PC-9 (cell line): ENCODE measurements at places on chromosomes 2 and 18. TPM values are rescaled to one million over a fixed set of nuclear protein-coding genes. Genes with fewer than 3 reads are reported as not detected.

CREB1 gene
- 36.1 and 42.2 TPM in 2 replicates for total RNA-seq

SOX11 gene
- not detected in 2 replicates for total RNA-seq

MSTN gene
- total RNA-seq = not detected in 2 replicates

PKDCC gene
- total RNA-seq = 3.9 and 5.5 TPM in 2 replicates

DSG1 gene
- not detected in 2 replicates for total RNA-seq

ABCG5 gene
- not detected in 2 replicates for total RNA-seq

ASAP2 gene
- total RNA-seq = 60.3 and 66.8 TPM in 2 replicates

SEC11C gene
- total RNA-seq = 15.7 and 15.8 TPM in 2 replicates

DNA sequence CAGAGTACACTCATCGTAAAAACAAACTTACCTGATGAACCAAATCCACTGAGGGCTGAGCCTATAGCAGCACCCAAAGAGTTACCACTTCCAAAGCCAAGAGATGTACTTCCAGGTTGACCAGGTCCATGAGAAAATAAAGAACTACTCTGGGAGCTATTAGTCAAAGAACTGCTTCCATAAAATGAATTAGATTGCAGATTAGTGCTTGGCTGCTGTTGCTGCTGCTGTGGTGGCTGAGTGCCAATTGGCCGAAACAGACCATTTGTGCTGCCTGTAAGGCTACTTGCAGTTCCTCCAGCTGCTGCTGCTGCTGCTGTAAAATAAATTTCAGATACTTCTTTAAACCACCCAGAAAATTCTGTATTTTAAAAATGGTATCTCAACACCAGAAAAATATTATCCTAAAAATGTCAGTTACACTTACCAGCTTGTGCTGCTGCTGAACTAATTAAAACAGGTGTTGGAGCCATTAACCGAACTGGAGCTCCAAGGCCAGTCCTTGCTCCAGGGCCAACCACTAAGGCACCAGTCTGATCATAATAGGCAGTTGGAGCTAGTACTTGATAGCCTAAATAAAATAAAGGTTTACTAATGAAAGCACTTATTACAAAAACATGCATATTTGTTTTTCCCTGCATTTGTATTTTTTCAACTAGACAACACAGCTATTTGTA is 58.1 kb upstream of the SDC1 start:
- no peak for DNase-seq
- peaks cover under 1% of the 10 kb centered on the region; the same call in 1 of the 2 replicates for H3K4me1 ChIP-seq
- peaks cover 65% of the 10 kb centered on the region for H3K36me3 ChIP-seq
- H3K27ac ChIP-seq = no peak overlapping the region
- H3K4me3 ChIP-seq = no peak overlapping the region

- no peak overlapping the region for H3K4me3 ChIP-seq
- peaks cover 10% of the 10 kb centered on the region for H3K4me1 ChIP-seq
- no peak overlapping the region for H3K27ac ChIP-seq
- DNase-seq = no peak
- no peaks in the 10 kb centered on the region for H3K36me3 ChIP-seq
Measured at GRCh38 chr2:113342650-113343049, 63.9 kb upstream of the PAX8 start.

GRCh38 chr2:226439337-226439736 is 360.3 kb downstream of the IRS1 start:
- no peak for DNase-seq
- H3K27ac ChIP-seq = no peak overlapping the region
- H3K4me1 ChIP-seq = no peaks in the 10 kb centered on the region
- H3K27me3 ChIP-seq = no peaks in the 10 kb centered on the region
- H3K36me3 ChIP-seq = no peaks in the 10 kb centered on the region

DNA sequence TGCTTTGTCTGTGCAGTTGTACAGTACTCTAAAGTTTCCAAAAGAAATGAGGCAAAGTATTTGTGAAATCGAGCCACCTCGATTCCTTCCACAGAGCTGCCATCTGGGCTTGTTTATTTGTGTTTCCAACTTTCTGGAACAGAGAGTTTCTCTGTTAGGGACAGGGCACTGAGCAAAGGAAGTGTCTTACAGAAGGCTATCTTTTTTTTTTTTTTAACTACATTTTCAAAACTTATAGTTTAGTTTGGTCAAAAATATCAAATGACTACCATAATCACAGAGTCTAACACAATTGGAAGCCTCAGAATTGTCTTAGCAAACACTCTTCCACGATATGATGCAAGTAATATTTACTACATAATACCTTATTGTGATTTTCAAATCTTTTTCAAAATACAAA is 796 bp downstream of the RFTN2 start:
- no peak for DNase-seq
- H3K4me1 ChIP-seq = no peaks in the 10 kb centered on the region

GRCh38 chr2:114729026-114729425 is 286.6 kb downstream of the DPP10 start:
- H3K27me3 ChIP-seq = no peaks in the 10 kb centered on the region
- DNase-seq = no peak
- no peak overlapping the region for H3K4me3 ChIP-seq

DNA sequence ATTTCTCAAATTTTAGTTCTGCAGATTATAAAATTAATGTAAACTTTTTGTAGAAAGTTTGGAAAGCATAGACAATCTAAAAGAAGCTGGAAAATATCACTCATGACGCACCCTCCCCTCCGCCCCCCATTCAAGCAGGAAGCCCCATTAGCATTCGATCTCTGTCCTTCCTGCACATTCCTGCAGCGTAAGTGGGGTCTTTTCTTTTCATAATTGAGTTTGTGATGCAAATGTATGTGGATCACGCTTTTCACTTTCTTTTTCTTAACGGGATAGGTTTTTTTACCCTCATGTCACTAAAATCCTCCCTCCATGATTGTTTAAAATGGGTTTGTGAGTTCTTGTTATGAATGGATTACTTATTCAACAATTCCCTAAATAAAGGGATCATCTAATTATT is 181.7 kb upstream of the HDAC4 start:
- DNase-seq = no peak
- no peak overlapping the region for H3K4me3 ChIP-seq
- H3K4me1 ChIP-seq = no peaks in the 10 kb centered on the region
- no peak overlapping the region for H3K27ac ChIP-seq

GRCh38 chr2:231300020-231300721 is 95.3 kb upstream of the B3GNT7 start:
- no peaks in the 10 kb centered on the region for H3K36me3 ChIP-seq
- peak; percentile 96 for DNase-seq
- peak overlapping the region; percentile 78 for H3K27ac ChIP-seq
- peaks cover 34% of the 10 kb centered on the region for H3K4me1 ChIP-seq
- no peaks in the 10 kb centered on the region for H3K27me3 ChIP-seq
- H3K4me3 ChIP-seq = no peak overlapping the region

DNA sequence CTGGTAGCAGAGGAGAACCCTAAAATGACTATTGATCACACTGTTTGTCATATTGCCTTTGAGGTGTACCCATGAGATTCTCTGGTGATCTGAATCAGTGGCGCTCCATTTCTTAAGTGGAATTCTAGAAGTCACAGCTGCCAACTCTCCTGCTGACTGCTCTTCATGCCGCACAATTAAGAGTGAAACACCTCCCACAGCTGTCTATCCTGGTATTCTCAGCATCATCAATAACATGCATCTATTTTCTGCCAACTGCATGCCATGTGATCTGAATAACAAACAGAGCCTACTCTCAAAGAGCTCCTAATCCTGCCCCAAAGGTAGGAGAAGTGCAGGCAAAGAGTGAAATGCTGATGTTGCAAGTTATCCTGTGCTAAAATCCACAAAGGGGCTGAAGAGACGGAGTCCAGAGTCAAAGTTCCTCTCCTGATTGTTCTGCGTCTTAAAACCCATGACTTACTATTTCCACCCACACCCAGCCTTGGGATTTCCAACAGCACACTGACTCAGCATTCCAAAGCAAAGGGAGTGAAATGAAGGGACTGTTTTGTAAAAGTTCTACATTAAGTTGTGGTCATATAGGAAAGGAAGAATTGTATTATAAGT is 13.7 kb upstream of the DAPL1 start:
- H3K27me3 ChIP-seq = no peaks in the 10 kb centered on the region
- no peaks in the 10 kb centered on the region for H3K36me3 ChIP-seq
- no peaks in the 10 kb centered on the region; the same call in 1 of the 2 replicates for H3K4me1 ChIP-seq

- no peak overlapping the region for H3K4me3 ChIP-seq
- no peak for DNase-seq
- 0 out of 2 replicates have a peak overlapping the region, but pooled peaks have one; percentile 19 for H3K27ac ChIP-seq
- no peaks in the 10 kb centered on the region for H3K4me1 ChIP-seq
- no peaks in the 10 kb centered on the region; the same call in 1 of the 2 replicates for H3K36me3 ChIP-seq
- H3K27me3 ChIP-seq = no peaks in the 10 kb centered on the region
Measured at GRCh38 chr2:160293391-160294091, 93.5 kb upstream of the ITGB6 start.

DNA sequence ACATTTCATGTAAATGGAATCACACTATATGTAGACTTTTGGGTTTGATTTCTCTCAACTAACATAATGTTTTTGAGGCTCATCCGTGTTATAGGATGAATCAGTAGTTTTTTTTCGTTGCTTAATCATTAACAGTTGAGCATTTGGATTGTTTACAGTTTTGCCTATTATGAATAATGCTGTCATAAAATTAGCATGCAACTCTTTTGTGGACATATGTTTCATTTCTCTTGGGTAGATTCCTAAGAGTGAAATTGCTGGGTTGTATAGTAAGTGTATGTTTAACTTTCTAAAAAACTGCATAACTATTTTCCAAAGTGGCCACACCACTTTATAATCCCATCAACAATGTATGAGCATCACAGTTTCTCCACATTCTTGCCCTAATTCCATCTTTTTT is 7.7 kb upstream of the RHBDD1 start:
- H3K4me3 ChIP-seq = no peak overlapping the region
- H3K27ac ChIP-seq = no peak overlapping the region
- no peaks in the 10 kb centered on the region for H3K27me3 ChIP-seq
- DNase-seq = no peak
- H3K36me3 ChIP-seq = no peaks in the 10 kb centered on the region
- H3K4me1 ChIP-seq = peaks cover under 1% of the 10 kb centered on the region

DNA sequence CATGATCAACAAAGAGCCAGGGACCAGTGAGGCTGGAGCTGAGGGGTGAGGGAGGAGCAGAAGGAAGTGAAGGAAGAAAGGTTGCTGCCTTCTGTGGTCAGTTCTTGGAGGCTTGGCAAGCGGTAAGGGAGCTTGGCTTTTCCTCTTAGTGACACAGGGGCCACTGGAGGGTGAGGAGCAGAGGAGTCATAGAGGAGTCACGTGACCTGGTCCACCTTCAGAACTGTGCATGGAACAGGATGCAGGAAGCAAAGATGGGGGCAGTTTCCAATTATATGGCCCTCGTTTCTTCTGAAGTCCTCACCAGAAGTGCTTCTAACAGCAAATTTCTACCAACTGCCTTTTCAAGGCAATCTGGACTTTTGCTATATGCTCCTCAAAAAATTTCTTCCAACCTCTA is 326.9 kb upstream of the SMIM21 start:
- H3K27ac ChIP-seq = no peak overlapping the region
- peaks cover 19% of the 10 kb centered on the region; the same call in 1 of the 2 replicates for H3K27me3 ChIP-seq
- H3K4me1 ChIP-seq = no peaks in the 10 kb centered on the region
- H3K4me3 ChIP-seq = no peak overlapping the region
- no peak for DNase-seq

GRCh38 chr2:191148791-191149190 is 2.0 kb downstream of the STAT4 start:
- 0 out of 2 replicates have a peak, but pooled peaks cover 4% of the 10 kb centered on the region for H3K4me1 ChIP-seq
- no peak for DNase-seq
- no peaks in the 10 kb centered on the region for H3K36me3 ChIP-seq
- H3K4me3 ChIP-seq = no peak overlapping the region

- H3K27ac ChIP-seq = no peak overlapping the region
- no peak overlapping the region for H3K4me3 ChIP-seq
- no peaks in the 10 kb centered on the region; the same call in 1 of the 2 replicates for H3K36me3 ChIP-seq
- no peaks in the 10 kb centered on the region for H3K4me1 ChIP-seq
- DNase-seq = no peak
Measured at GRCh38 chr18:21650311-21650710, 38.2 kb downstream of the SNRPD1 start.

- H3K27ac ChIP-seq = no peak overlapping the region
- peak overlapping the region; percentile 97 for H3K4me3 ChIP-seq
- no peak for DNase-seq
- H3K36me3 ChIP-seq = peaks cover 17% of the 10 kb centered on the region
- H3K4me1 ChIP-seq = peaks cover 36% of the 10 kb centered on the region
- H3K27me3 ChIP-seq = no peaks in the 10 kb centered on the region
Measured at GRCh38 chr2:20449501-20450200, 2.8 kb downstream of the RHOB start.
